ENCODE measurements at places on chromosomes 16 and 17.
A peak's percentile ranks its signal among the peaks of the same experiment; 100 is the strongest.

GRCh38 chr17:40122999-40123810 lies 1.4 kb downstream of the MSL1 start:
- DNase-seq = peak; percentile 35

DNA sequence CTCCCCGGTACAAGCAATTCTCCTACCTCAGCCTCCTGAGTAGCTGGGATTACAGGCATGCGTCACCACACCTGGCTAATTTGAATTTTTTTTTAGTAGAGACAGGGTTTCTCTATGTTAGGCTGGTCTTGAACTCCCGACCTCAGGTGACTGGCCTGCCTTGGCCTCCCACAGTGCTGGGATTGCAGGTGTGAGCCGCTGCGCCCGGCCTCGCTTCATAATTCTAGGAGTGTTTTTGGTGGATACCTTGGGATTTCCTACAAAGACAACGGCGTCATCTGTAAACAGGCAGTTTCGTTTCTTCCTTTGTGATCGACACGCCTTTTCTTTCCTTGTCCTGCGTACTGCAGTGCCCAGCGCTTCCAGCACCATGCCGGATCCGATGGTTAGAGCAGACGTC lies 60.9 kb upstream of the GNG13 start:
- no peak for DNase-seq

DNA sequence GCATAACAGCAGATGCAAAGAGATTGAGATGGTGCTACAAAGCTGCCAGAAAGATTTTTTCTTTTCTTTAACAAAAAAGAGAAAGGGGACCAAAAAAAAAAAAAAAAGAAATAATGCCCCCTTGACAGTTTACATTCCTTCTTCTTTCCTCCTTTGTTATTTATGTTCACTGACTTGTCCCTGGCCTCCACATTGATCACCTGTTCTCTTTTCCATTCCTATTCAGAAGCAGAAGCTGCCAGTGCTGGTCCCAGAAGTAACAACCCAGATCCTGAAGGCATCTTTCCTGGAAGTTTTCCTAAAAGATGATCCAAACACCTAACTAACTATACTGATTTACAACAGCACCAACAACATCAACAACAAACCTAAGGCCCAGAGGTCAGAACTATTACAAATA lies 728.1 kb downstream of the KCNJ2 start:
- no peak for DNase-seq

- DNase-seq = peak; percentile 17
These were observed 16.8 kb downstream of the NQO1 start for GRCh38 chr16:69709456-69710084.
